ENCODE measurements at places on chromosomes 11 and 22.

DNA sequence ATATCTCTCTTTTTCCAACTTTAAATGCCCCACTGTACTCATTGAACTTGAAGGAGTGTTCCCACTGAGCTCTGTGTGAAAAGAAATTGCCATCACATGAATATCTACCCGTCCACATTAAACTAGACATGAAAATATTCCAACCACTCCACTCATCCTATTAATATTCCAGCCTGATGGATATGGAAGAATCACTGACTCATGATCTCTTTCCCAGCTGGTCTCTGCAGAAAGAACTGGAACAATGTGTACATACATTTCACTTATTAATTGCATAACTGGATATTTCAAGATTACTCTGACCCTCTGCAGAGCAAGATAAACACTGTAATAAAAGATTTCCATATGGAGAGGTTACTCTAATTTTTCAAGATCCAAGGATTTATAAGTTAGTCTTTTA lies 711.1 kb upstream of the LRRC4C start:
- no peak for DNase-seq

- peak; percentile 91 for DNase-seq
Observed at GRCh38 chr22:42500161-42500835, 19.3 kb downstream of the RRP7A start.

GRCh38 chr11:119599864-119600541 lies 129.0 kb downstream of the NECTIN1 start:
- DNase-seq: no peak

DNA sequence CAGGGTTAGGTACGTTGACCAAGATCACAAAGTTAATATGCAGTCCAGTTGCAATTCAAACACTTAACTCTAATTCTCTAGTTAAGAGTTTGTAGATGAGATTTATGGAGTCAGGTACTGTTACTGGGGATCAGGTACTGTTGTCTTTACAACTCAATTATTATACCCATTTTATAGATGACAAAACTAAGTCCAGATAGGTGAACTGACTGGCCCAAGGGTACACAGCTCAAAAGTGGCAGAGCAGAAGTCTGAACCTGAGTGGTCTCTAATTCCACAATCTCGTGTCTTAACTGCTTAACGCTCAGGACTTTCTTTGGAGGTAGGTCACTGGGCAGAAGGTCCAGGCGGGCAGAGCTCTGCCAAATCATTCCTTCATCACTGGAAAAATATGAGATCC lies 77.5 kb downstream of the DSCAML1 start:
- DNase-seq: no peak

GRCh38 chr11:126282361-126282735 lies 545 bp upstream of the TIRAP start:
- DNase-seq: peak; percentile 53

GRCh38 chr11:88188251-88188931 lies 13.1 kb upstream of the RAB38 start:
- DNase-seq: no peak

- no peak for DNase-seq
Observed at GRCh38 chr11:117734601-117735024, 62.4 kb downstream of the DSCAML1 start.

GRCh38 chr22:32661737-32662586 lies 139.5 kb upstream of the TIMP3 start:
- no peak for DNase-seq

- DNase-seq: no peak
Observed at GRCh38 chr22:22720724-22721261, 76.4 kb downstream of the GGTLC2 start.

DNA sequence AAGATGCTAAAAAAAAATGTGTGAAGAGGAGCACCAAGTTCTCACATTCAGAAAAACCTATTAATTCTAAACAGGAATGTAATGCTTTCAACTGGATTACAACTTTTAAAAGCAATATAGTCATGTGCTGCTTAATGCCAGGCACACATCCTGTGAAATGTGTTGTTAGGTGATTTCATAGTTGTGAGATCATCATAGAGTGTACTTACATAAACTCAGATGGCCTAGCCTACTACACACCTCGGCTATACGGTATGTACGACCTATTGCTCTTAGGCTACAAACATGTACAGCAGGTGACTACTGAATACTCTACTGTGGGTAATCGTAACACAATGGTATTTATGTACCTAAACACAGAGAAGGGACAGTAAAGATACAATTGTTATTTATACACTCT lies 142.3 kb downstream of the RBFOX2 start:
- DNase-seq: no peak

GRCh38 chr11:112983887-112984286 lies 22.7 kb downstream of the NCAM1 start:
- DNase-seq: no peak

DNA sequence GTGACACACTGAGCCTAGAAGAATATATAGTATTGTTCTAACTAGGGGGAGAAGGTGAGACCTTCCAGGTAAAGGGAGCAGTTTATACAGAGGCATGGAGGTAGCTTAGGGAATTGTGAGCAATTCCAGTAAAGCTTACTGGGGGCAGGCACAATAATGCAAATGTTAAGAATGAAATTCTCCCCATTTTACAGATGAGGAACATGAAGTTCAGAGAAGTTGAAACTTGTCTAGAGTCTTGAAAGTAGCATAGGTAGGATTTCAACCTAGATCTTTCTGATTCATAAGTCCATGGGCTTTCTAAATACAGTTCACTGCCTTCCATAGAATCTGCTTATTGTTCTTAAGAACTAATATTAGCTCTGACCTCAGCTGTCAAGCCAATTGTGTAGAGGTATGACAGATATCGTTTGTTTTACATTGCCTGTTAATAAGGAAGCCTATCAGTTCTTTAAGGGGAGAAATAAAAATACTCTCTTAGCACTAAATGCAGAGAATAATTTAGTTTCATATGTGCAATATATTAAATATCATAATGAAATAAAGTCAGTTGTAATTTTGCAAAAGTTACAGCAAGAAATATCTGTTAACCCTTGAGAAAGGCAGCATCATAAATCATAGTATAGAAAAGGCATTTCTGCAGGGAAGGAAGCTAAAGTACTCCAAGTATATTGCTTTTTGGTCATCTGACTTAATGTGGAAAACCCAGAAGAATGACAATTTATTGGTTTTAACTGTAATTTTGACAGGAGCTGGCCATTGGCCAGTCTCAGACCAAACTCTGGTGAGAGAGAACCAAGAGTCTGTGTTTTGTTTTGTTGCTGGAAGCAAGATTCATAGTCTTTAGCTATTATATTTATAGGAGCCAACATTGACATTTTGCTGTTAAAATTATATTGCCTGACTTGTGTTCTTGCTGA lies 181.8 kb downstream of the UVRAG start:
- DNase-seq: no peak

GRCh38 chr11:59112494-59112893 lies 5.5 kb downstream of the FAM111B start:
- DNase-seq: no peak

- DNase-seq: no peak
Observed at GRCh38 chr11:117684731-117685130, 112.3 kb downstream of the DSCAML1 start.

GRCh38 chr11:4059424-4059823 lies 35.2 kb upstream of the RRM1 start:
- no peak for DNase-seq

DNA sequence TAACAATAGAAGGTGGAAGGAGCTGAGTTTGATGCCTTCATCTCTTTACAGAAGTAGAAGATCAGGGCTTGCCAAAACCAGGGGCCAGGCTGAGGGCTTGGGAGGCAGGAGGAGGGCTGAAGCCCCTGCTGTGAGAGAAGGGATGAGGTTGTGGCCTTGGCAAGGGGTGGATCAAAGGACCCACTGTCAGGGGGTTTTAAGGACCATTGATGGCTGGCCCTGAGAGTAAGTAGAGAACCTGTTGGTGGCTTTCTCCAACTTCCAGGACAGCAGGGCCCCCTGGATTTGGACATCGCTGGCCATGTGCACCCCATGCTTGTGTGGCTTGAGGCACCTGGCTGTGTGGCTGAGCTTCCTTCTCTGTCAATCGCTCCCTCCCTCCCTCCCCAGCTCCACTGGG lies 927.7 kb downstream of the TBC1D22A start:
- DNase-seq: no peak

GRCh38 chr22:47190957-47191670 lies 428.7 kb downstream of the TBC1D22A start:
- no peak for DNase-seq

- DNase-seq: no peak
Observed at GRCh38 chr22:31972180-31972579, 27.8 kb downstream of the YWHAH start.

GRCh38 chr11:59680287-59681154 lies 11.7 kb upstream of the PATL1 start:
- peak; percentile 82 for DNase-seq

DNA sequence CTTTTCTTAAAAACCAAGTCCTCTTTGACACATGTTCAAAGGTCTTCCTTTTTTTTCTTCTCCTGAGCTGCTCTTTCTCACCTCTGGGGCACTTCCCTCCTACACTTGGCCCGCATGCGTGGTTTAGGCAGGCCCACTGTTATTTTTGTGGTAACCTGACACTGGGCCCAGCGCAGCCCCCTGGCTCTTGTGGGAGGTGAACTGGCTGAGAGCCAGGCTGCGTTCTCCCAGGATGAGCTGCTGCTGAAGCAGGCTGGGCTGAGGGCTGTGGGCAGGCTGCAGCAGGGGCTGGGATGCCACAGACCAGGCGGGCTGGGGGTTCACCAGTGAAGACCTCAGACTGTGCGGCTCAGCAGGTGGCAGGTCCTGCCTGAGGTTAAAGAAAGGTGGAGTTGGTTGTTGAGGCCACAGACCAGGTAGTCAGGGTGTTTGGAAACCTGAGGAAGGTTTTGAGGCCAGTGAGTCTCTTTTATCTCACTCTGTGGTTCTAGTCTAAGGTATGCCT lies 72.4 kb downstream of the TEAD1 start:
- no peak for DNase-seq

DNA sequence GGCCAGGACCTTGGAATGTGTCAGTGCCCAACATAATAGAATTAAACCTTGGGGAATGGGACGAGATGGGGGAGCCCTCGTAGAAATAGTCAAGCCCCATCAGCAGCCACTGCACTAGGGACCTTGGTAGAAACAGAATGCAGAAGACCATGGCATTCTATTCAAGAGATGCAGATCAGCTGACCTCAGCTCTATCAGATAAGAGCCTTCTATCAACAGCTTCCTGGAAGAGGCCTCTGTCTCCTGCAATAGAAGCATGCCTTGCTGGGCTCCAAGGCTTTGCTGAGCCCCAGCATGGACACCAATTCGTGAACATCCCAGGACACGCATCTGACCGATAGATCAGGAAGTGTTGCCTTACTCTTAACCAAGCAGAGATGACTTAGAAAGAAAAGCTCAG lies 27.5 kb upstream of the FLI1 start:
- no peak for DNase-seq

DNA sequence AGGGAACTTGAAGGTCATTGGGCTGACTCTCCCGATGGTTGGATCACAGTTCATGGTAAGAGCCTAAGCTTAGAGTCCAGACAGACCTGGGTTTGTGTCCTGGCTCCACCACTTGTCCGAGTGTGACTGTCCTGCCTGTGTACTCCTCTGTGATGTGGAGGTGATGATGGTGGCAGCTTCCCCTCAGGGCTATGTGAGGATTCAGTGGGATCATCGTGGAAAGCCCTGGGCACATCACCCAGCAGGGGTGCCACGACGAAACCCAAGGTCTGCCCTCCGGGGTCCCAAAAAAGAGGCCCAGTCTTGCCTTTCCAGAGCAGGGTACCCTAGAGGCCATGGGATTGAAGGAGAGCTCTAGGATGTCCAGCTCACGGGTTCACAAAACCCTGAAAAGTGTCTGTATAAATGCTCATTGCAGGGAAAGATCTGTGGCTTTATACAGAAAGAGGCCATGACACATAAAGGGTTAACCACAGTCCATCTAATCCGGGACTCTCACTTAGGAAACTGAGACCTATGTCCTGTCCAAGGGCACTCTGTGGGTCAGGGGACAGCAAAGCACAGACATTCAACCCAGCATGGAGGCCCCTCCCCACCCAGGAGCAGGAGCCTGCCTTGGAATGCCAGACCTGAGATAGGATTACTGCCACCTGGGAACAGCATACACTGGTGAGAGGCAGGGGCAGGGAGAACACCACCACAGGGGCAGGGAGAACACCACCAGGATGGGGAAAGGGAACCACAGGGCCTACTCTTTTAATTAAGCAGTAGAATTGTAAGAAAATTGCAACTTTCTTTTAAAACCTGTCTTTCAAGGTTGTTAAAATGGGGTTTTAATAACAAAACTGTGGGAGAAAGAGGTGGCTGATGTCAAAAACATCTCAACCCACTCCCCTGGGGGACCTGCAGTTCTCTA lies 51.3 kb downstream of the IGLL5 start:
- no peak for DNase-seq

- no peak for DNase-seq
Observed at GRCh38 chr22:23072911-23073491, 2.7 kb downstream of the GNAZ start.

Measured in colonic mucosa (tissue), 4 donors.